CD8-positive, alpha-beta memory T cell (primary cell): ENCODE measurements at places on chromosomes 3 and 15. TPM values are rescaled to one million over a fixed set of nuclear protein-coding genes. Genes with fewer than 3 reads are reported as not detected.

Gene TMC3
- polyA plus RNA-seq: not detected

Gene ANKRD34C
- not detected for polyA plus RNA-seq

Gene COMMD4
- 47.8 TPM for polyA plus RNA-seq

Gene AGTR1
- polyA plus RNA-seq: not detected

Gene B3GNT5
- polyA plus RNA-seq: not detected

Gene CLDN11
- not detected for polyA plus RNA-seq

Gene QTRT2
- polyA plus RNA-seq: 10.8 TPM

Gene RBP2
- polyA plus RNA-seq: not detected

Gene CORO2B
- polyA plus RNA-seq: not detected

Gene CX3CR1
- 98.7 TPM for polyA plus RNA-seq

Gene NOX5
- polyA plus RNA-seq: not detected

Gene PPP2R3A
- polyA plus RNA-seq: 0.18 TPM

Gene ALPK3
- polyA plus RNA-seq: 0.03 TPM

Gene RTP3
- polyA plus RNA-seq: not detected

Gene OTOL1
- not detected for polyA plus RNA-seq

Gene SRGAP3
- polyA plus RNA-seq: 2.1 TPM

Gene SERINC4
- polyA plus RNA-seq: 2.2 TPM

Gene P2RY12
- polyA plus RNA-seq: not detected

Gene TMPRSS7
- polyA plus RNA-seq: not detected

Gene FOXB1
- 0.10 TPM for polyA plus RNA-seq
